ENCODE measurements at places on chromosomes 2 and 18.
A peak's percentile ranks its signal among the peaks of the same experiment; 100 is the strongest.

DNA sequence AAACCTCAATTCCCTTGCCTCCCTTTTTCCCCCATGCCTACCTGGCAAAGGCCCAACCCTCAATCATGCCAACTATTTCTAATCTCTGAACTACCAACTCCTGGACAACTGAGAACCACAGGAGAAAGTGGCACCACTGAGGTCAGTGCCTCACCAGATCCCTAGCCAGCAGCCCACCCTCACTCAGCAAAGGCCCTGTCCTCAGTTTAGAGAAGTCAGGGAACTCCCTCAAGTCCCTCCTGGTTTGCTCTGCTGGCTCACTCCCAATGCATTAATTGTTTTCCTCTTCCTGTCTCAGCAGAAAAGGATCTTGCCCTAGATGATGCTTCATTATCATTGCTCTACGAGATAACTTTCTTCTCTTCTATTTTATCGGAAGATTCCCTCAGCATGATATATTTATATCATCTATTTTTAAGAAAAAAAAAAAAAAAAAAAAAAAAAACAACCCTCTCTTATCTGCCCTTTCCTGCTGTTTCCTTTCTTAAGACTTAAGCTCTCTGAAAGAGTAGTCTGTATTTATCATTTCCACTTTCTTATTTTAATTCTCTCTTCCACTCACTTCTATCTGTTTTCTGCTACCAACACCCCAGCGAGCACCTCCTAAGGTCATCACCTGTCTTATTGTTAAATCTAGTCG lies 22.7 kb upstream of the ZBTB14 start:
- no peak for DNase-seq

DNA sequence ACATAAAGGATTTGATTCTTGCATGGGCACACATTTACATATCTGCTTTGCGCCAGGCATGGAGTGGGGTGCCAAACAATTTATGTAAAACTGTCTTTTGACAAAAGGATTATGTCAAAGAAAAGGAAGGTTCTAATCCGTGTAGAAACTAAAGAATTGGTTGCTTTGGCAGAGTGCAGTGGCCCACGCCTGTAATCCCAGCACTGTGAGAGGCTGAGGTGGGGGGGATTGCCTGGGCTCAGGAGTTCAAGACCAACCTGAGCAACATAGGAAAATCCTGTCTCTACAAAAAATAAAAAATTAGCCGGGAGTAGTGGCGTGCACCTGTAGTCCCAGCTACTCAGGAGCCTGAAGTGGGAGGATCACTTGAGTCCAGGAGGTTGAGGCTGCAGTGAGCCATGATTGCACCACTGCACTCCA lies 1.1 kb upstream of the MTERF4 start:
- DNase-seq = no peak

DNA sequence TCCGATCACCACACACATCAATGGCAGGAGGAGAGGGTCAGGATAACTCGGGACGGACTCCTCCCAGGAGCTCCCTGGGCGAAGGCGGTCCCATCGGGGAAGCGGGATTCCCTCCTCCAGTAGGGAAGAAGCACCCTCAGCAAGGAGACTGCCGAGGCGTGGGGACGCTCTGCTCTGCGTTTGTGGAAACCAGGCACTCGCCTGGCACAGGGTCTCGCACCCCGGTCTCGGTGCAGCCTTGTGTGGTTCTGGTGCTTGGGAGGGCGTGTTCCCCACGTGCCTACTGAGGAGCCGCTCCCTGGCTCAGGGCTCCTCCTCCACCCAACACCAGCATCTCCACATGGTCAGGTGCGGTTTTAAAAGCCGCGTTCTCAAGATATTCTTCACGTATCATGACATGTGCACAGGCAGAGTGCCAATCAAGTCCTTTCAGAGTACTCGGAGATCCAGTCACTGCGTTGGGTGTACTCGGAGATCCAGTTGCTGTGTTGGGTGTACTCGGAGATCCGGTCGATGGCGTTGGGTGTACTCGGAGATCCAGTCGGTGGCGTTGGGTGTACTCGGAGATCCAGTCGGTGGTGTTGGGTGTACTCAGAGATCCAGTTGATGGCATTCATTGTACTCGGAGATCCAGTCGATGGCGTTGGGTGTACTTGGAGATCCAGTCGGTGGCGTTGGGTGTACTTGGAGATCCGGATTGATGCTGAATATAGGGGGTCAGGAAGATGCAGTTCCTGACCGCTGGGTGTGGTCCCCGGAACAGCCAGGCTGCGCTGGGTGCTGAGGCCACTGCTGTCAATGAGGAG lies 117.5 kb downstream of the RTP5 start:
- DNase-seq = no peak

DNA sequence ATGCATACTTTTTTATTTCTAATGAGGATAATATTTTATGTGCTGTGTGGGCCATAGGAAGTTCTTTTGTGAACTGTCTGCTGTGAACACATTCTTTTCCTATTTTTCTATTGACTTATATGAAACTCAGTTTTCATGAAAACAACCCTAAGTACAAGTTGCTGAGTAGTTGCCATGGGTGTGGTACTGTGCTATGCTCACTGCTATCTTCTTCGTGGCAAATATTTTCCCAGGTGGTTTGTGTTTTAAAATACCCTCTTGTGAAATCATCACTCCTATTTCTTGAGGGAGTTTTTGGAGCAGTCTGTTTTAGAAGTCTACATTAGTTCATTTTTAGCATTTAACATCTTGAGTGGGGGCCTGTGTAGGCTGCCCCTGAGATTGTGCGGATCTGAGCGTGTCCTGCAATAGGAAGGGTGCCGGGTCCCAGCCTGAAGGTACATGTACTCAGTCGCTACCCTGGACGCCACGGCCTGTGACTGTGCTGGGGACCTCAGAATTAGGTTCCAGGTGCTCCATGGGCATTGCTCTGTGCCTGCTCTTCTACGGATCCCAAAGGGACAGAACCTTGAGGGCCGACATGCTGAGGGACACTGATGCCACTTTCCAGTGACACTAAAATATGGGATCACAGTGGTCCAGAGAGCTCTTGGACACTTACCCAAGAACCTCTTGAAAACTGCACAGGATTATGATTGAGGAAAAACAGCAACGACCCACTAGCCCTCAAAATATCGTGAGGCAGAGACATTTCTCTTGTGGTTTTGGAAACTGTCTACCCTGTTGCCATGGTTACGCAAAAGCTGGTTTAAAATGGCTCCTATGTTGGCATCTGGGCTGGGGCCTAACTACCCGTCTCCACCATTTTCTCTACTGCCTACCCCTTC lies 480.4 kb downstream of the TGIF1 start:
- no peak for DNase-seq

DNA sequence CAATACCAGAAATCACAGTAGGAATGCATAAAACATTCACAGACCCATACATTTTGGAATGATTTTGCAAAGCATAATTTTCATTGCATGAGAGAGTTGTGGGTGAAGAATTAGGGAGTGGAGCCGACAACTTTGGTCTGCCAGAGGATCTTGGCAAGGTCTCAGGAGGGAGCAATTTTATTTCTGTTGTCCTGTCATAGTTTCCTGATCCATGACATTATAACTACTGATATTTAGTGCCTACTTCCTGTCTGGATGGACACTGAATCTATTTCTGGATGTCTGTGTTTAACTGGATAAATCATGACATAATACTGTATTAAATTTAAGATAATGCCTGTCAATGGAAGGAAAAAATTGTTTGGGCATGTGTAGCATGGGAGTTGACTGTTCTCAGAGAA lies 2.4 kb downstream of the ITGA4 start:
- DNase-seq = peak; percentile 45

- no peak for DNase-seq
Measured at GRCh38 chr2:65037178-65037577, 19.0 kb upstream of the CEP68 start.

DNA sequence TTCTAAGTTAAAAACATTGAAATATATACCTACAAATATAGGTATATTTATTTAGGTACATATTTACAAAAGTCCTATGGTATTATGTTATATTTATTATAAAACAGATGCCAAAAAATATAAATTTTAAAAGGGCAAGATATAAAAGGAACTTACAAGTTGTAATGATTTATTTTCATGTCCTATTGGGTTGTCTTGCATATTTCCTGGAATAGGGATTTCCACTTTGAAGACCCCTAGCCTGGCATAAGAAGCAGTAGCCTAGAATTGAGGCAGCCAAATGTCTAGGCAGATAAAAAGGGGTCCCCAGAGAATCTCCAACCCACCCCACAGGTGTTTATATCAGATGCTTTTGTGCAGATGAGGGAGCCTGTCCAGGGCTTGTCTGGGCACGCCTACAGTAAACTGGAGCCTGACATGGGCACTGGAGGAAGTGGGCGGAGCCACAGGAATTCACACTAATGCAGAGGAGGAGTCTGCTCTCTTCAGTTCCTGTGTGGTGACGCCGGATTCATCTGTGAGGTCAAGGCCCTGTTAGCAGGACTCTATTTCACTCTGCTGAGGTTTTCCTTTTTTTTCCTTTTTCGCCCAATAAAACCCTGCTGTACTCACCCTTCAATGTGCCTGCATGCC lies 1088.9 kb upstream of the PIK3C3 start:
- no peak for DNase-seq

DNA sequence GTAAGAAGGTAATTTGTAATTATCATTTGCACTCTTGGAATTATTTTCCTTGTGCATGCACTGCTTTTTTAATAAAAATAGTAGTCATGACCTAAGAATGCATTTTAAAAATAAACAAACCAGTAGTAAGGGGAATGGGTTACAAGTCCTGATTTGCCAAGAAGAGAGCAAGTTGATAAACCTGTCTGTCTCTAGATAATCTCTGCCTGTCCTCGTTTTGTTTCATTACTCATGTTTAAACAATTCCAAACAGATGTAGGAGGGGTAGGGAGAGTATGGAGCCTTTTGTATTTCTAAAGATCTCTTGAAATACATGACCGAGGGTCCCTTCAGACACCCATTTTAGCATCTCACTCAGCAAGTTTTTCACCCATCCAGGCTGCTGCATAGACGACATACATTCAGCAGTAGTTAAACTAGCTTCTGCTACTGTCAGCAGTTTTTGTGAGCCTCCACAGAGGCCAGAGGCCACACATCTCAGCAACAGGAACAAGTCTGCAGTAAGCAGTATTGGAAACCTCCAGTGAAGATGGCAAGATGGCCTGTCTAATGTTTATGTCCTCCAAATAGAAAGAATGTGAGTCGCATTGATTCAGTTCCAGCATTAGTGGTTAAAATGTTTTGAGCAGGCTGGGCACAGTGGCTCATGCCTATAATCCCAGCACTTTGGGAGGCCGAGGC lies 2.3 kb upstream of the EXOC6B start:
- DNase-seq = peak; percentile 30

DNA sequence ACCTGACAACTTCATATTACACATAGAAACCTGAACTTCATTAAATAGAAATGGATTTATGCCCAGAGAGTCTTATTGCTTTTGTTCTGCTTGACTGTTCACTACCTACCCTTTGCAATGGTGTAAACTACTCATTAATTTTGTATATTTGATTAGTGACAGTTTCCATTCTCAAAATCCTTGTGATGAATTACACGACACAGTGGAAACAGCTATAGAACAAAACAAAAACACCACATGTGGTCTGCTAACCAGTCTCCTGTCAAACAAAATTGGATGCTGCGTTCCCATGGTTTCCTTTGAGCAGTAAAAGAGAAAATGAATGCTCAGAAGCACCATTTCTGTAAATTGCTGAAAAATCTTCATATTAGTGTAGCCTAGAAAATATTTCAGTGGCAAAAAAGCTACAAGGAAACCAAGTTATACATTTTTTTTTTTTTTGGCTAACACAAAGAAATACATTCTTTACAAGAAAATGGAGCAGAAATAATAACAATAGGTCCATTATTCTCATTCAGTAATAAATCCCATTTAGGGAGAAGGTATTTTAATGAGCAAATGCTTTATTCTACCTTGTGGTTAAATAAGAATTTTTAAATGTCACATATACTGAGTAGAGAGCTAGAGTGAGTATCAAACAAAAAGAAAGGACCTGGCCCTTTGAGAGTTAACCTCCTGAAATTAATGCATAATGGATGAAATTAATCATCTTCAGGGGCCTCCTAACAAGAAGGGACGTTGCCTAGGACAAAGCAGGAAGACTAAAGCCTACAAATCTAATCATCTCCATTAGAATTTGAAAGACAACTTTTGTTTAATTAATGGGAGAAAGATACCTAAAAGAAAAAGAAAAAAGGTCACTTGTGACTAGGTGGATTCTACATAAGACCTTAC lies 355.1 kb upstream of the ZC3H15 start:
- no peak for DNase-seq

DNA sequence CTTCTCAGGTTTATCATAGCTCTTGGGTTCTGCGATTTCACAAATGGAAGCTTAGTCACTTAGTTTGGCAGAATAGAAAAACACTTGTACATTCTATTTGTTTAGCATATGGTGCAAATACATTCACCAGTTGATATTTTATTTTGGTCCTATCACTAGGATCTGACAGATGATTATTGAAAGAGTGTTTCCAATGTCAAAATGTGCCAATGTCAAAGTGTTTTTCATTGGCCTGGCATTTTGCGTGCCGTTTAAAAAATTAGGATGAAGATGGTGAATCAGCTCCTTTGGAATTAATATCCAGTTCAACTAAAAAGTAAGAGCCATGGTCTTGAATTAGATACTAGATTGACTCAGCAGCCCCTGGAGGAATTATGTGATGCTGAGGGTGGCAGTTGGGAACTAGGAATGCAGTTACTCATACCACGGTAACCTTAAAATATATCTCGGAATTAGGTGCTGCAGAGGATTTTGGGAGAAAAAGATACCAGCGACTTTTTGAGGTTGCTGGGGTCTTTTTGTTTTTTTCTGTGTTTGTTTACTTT lies 87.0 kb downstream of the SPHKAP start:
- DNase-seq = no peak

- no peak for DNase-seq
Measured at GRCh38 chr2:106991866-106992265, 105.9 kb upstream of the ST6GAL2 start.

GRCh38 chr2:225889452-225889851 lies 489.9 kb downstream of the NYAP2 start:
- peak; percentile 74 for DNase-seq

- DNase-seq = no peak
Measured at GRCh38 chr2:69216535-69217332, 170.3 kb downstream of the GFPT1 start.

GRCh38 chr2:142586693-142587580 lies 290.5 kb upstream of the KYNU start:
- DNase-seq = no peak

GRCh38 chr2:218027426-218028188 lies 24.8 kb upstream of the TNS1 start:
- DNase-seq = peak; percentile 3

Measured in GM03348 (cell line).